Esophagus muscularis mucosa (tissue), 4 donors: ENCODE measurements at places on chromosomes 13 and 19. TPM values are rescaled to one million over a fixed set of nuclear protein-coding genes. Genes with fewer than 3 reads are reported as not detected.

DNA sequence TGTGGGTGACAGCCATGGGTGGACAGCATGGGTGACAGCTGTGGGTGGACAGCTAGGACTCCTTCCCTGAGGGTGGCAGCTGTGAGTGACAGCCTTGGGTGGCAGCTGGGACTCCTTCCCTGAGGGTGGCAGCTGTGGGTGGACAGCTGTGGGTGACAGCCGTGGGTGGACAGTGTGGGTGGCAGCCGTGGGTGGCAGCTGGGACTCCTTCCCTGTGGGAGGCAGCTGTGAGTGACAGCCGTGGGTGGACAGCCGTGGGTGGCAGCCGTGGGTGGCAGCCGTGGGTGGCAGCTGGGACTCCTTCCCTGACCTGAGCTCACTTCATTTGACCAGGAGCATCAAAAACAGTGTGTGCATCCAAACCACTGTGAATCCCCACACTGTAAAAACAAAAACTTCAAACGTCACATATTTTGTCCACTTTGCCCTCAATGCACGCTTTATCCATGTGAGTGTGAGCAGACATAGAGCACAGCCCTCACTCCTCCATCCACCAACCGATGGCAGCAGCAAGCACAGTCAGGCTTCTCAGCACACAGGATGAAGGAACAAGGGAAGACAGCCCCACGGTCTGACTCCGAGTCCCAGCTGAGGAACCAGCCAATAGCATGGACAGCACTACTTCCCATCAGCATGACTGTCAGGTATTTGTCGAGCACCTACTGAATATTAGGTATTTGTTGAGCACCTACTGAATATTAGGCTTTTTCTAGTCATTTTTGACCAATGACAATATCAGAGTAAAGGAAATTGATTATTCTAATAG, 1.6 kb upstream of the CFAP97D2 start:
- DNase-seq = no peak

DNA sequence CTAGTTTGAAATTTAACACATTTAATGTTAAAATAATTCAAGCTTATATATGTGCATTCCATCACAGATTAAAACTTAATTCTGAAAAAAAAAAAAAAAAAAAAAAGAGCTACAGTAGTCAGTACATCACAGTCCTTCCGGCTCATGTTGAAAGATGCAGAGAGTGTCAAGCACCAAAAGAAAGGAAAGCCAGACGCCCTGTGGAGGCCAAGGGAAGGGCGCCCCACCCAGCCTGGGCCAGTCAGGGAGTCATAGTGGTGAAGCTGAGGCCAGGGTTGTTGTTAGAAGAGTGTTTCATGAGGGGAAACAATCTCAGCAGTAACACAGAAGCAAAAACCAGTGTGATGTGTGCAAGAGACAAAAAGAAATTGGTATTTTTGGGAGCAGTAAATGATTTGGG, 375.3 kb downstream of the MTUS2 start:
- no peak for DNase-seq

DNA sequence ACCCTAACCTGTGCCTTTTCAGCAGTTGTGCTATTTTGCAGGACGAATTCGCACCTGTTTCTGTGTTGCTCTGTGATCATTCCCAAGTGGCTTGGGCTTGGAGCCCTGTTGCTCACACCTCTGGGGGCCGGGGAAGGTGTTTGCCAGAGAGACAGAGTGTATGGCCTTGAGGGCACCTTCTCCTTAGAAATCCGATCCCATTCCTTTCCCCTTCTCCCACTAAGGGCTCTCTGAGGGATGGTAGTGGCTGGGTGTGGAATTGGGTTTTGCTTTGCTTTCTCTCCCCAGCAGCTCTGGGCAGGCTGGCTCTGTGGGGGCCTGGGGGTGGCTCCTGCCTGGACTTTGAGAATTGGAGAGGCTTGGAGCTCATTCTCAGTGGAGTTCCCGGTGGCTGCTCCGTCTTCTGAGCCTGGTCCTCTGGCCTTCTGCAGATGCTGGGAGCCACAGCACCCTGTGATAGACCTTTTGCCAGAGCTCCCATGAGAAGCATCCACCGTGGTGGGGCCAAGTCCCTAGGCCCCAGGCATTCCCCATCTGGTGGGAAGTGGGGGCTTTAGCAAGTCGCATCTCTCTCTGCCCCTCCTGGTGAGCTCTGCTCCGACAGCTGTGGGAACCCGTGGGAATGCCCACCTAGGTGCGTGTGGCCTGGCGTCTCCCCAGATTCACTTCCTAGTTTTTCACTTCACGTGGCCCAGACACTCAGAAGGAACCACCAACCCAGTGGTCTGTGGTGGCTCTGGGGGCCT, 26.1 kb downstream of the ATP11A start:
- no peak for DNase-seq

Gene MYH14
- total RNA-seq = 10.1 TPM

- no peak for DNase-seq
These were observed 105.1 kb downstream of the COG6 start for GRCh38 chr13:39760521-39760920.

Gene OR7A5
- total RNA-seq = 0.52 TPM

- no peak for DNase-seq
These were observed 755.9 kb downstream of the LIG4 start for GRCh38 chr13:107459430-107459829.

Gene GARIN5A
- not detected for total RNA-seq

DNA sequence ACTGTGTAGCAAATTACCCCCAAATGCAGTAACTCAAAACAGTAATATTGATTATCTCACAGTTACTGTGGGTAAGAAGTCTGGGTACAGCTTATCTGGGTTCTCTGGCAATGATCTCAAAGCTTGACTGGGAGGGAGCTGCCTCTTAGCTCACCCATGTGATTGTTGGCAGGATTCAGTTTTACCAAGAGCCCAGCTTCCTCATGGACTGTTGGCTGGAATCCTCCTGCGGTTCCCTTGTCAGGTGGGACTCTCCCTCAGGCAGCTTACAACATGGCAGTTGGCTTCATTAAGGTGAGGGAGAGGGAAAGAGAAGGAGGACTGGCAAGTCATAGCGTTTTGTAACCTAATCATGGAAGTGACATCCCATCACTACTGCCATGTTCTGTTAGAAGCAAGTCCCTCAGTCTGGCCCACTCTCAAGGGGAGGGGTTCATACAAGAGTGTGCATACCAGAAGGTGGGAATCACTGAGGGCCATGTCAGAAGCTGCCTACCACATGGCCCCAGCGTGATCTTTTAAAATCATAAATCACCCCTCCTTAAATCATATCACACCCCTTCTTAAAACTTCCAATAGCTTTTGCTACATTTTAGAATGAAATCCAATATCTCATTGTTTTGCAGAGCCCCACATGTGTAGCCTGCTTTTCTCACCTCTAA, 108.1 kb downstream of the OLFM4 start:
- DNase-seq = no peak

DNA sequence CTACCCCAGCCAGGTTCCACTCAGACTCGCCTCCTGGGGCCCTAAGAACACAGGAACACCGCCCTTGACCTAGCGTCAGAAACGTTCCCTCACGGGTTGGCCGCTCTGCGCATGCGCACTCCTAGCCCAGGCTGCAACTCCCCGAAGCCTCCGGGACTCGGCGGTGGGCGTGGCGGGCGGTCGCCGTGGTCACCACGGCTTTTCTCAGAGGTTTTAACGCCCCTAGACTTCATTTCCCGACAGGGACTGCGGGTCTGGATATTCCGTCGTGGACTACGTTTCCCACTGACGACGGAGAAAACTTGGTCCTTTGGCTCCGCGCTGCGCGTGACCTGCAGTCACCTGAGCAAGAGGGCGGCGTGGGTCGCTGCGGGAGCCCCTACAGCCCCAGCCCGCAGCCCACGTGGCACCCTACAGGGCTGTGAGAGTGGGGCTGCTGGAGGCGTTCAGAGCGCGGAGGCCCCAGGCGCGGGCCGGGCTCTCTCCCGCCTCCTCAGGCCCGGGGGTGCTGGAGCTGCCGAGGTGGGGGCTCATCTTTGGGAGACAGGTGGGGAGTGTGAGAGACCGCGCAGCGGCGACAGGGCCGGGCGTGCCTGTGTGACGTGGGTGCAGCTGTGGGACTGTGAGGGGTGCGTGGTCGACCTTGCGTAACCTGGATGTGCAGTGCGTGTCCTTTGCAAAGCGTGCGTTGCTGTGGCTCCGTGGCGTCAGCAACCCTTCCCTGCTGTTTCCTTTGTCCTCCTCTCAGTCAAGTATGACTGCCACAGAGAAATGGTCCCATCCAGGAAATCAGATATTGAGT, 38.0 kb upstream of the ZNF573 start:
- peak; percentile 91 for DNase-seq
